ENCODE measurements at places on chromosomes 12 and 14.

DNA sequence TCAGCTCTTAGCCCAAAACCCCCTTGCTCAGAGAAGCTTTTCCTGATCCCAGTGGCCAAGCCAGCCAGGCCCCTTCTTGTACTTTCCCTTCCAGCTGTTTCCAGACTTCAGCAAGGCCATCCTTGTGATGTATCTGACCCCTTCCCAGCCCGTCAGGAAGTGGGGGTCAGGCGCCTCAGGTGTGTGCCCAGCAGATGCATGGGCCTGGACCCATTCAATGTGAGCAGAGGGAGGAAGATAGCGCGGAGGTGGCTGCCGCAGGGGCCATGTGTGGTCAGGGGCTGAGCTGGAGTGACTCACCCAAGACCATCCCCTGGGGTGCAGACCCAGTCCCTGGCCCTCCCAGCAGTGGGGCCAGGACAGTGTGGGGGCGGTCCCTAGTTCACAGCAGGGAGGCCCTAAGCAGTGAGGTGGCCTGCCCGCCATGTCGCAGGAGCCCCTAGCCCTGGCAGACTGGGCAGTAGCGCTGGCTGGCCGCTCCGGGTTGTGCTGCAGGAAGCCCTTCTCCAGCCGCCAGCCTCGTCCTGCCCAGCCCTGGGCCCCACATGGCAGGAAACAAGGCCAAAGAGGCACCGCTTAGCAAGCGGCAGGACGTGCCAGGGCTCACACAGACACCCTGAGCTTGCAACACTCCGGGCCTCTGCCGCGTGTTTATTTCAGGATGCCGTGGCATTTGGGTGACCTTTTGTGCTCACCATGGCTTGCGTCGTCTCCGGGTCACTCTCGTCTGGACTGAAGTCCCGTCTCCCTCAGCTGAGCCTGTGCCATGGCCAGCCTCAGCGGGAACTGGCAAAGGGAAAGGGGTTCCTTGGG is 12.0 kb downstream of the ADSS1 start:
- no peak for DNase-seq

DNA sequence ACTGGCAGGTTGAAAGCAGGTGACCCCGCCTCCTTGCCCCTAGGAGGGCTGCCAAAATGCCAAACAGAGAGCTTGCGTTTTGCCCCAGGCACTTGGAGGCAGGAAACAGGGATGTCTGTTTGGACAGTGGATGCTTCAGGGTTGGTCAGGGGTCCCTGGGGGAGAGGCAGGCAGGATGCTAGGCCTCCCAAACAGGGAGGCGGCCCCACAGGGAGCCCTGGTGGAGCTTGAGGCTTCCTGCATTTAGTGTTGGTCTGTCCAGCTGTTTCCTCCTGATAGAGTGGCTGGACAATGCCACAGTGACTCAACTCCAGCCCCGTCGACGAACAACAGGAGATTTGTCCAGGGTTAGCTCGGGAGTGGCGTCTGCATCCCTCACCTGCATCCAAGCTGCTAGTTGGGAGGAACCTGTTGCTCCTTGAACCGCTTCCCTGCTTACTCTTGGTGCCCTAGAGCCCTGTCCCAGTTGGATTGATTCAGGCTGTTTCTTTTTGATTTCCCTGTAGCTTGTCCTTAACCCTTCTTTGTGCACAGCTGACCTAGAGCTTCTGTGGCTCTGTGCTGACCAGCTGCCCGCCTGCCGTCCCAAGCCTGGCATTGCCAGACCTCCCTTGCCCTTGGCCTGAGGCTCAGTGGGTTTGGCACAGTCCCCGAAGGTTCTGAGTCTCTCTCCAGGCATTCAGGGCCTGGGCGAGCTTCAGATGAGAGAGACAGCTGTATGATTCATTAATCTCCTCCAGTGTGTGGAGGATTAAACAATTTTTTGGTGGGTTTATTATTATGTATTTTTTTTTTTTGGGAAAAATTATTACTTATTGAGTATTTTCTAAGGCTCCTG is 45.9 kb downstream of the TSPAN9 start:
- DNase-seq = no peak

GRCh38 chr12:59115526-59115925 is 195.2 kb upstream of the LRIG3 start:
- DNase-seq = no peak

GRCh38 chr12:53207042-53207441 is at the start of gene ITGB7:
Gene ITGB7, minus strand, starts transcription at chr12:53207251. Its CDS starts 6,808 bp downstream, at chr12:53200443.
- peak; percentile 69 for DNase-seq

GRCh38 chr14:43360239-43360638 is 1146.8 kb downstream of the FSCB start:
- no peak for DNase-seq

DNA sequence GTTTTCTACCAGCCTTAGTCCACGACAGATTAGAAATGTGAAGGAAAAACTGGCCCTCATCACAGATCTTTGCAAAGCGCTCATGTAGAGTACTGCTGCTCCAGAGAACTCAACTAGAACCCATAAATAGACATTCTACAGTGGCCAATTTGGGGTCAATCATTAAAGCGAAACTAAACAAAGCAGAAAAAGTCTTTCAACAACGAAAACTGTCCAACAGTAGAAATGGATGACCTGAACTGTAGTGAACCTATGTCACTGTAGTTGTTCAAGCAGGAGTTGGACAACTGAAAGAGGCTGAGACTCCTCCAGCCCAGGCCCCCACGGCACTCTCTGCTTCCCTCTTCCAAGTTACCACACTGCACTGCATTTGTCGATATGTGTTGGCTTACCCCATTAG is 472.6 kb downstream of the BCAT1 start:
- no peak for DNase-seq

GRCh38 chr14:92175811-92176210 is 54.0 kb downstream of the CPSF2 start:
- no peak for DNase-seq

- no peak for DNase-seq
Measured at GRCh38 chr12:66491853-66492252, 187.0 kb downstream of the GRIP1 start.

DNA sequence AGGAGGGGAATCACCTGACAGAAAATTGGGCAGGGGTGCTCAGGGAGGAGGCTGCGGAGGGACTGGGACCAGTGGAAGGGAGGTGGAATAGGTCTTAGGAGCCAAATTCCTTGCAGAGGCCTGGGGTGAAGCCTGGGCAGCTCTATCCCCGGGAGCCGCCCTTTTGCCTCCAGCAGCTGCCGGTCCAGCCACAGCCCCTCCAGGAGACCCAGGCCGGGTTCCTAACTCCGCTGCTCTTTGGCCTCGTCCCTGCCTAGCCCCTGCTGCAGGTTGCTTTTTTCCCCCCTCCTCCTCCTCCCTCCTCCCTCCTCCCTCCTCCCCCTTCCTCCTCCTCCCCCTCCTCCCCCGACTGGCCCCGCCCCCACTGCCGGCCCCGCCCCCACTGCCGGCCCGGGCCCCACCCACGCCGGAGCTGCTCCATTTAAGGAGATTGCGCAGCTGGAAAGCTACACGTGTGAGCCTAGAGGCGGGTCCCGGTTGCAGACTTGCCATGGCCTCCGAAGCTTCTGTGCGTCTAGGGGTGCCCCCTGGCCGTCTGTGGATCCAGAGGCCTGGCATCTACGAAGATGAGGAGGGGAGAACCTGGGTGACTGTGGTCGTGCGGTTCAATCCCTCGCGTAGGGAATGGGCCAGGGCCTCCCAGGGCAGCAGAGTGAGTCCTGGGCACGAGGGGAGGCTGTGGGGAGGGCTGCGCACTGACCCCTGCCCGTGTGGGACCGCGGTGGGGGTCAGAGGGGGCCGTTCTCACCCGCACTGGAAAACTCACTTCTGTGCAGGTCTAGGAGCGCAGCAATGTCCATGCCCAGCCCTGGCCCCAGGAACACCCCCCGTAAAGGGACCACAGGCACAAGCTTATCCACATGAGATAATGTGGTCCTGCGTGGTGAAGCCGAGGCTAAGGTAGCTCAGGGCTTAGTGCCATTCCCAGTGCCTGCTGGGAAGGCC is at the start of gene TCL1B:
Gene TCL1B, plus strand, starts transcription at position 449 of the 945 bp plus-strand sequence. Its CDS starts 42 bp downstream, at position 491.
- DNase-seq = no peak

DNA sequence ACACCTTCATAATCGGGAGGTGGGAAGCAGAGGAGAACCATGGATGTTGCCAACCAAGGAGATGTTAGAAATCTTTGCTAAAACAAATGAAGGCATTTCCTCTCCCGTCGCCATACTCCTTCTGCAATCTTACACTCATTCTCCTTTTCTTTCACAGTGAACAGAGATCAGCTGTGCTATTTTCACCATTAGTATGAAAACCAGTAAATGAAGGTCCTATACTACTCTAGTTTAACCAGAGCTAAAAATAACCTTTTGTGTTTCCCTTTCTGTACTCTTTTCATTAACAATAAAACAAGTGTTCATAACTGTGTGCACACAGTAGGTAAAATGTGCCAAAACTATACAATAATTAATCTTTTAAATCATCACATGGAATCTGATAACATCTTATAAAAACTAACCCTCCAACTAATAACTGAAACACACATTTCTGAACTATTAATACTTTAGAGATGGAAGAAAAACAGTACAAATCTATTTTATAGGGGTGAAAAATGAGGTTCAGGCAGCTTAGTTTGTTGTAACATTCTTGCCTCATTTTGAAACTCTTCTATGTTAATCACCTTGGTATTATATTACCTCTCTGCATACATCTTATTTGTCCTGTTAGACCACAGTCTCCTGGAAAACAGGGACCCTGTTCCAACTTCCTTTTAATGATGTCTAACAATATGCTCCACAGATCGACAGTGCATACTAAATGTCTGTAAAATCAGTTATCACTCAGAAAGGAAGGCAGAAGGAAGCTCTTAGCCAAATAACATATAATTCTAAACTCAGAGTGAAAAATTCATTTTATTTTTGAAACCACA is 69.5 kb downstream of the SPPL3 start:
- DNase-seq = no peak

- DNase-seq = no peak
Measured at GRCh38 chr14:104724981-104725771, 1.1 kb downstream of the ADSS1 start.

- DNase-seq = no peak
Measured at GRCh38 chr14:94770251-94770749, 387 bp upstream of the GSC start.

DNA sequence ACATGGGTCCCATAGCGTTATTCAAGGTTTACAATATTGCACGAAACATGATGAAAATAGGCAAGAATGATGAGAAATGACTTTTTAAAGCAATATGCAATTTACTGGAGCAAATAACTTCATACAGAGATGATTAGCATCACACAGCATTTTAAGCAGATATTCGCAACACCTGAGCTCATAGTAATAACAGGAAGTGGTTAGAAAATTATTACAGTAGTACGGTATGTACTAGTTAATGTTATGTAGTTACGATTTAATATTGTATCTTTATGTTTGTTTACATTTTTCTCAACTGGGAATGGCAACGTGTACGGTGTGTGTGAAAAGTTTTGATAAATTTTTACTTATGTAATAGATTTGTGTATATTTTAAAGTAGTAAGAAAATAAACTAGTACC is 102.6 kb downstream of the OSBPL8 start:
- peak; percentile 29 for DNase-seq

DNA sequence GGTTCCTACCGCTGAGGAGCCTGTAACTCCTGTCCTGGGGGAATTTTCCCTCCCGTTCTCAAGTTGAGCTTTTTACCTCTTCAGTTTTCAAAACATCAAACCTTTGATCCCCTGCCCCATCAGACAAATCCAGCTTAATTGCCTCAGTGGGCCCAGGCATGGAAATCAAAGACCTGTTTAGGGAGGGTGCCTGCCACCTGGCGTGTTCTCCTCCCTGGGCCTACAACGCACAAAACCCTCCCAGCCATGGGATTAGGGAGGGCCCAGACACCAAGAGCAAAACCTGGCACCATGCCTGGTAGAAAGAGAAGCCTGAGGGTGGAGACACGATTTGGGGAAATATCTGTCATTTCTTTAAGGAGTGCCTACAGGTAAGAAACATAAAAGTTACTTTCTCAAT is 672.9 kb downstream of the BCL11B start:
- DNase-seq = no peak

GRCh38 chr14:51750542-51750941 is 98.8 kb downstream of the FRMD6 start:
- DNase-seq = no peak

- no peak for DNase-seq
Measured at GRCh38 chr12:89343127-89343526, 9.2 kb downstream of the DUSP6 start.

DNA sequence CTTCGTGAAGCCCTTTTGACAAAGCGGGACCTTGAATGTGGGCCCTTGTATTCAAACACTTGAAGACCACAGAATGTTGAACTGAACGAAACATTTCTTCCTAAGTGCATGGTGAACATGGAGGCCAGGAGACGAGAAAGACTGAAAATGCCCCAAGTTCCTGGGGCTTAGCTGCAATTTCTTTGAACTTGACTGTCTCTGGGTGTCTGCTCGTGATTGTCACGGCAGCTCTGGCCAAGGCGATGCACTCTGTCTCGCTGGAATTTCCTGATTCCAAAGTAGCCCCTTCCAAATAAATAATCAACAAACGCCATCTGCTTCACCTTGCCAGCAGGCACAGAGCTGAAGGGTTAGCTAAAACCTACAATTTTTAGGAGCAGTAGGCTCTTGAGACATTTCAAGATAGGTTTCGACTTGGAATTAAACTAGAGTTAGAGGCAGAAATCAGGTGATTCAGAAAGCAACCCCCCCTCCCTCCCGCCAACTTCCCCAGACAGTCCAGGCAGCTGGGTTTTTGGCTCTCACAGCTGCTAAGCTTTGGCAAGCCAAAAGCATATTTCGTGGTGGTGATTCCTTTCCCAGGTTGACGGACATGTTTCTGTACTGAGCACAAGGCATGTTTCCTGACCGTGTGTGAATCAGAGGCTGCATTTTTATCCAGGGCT is 13.5 kb upstream of the IRF2BPL start:
- peak; percentile 41 for DNase-seq

- DNase-seq = peak; percentile 19
Measured at GRCh38 chr12:56839915-56840325, 76.8 kb downstream of the HSD17B6 start.

DNA sequence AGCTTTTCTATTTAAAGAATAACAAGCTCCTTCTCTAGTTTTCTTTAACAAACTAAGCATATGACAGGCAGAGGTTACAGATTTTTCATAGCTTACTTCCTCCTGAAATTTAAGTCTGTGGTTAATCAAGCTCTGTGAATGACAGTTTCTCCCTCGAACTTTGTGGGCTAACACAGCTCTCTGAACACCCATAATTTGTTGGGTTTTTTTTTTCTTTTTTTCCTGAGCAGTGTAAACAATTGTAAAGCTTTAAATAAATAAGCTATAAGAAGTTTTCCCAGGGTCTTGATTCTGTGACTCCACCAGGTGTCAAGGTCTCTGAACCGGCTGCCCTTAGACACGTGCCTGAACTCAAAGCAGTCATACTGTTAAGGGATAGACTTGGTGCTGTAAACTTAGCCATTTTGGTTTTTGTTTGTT is 128.1 kb upstream of the AMIGO2 start:
- no peak for DNase-seq

DNA sequence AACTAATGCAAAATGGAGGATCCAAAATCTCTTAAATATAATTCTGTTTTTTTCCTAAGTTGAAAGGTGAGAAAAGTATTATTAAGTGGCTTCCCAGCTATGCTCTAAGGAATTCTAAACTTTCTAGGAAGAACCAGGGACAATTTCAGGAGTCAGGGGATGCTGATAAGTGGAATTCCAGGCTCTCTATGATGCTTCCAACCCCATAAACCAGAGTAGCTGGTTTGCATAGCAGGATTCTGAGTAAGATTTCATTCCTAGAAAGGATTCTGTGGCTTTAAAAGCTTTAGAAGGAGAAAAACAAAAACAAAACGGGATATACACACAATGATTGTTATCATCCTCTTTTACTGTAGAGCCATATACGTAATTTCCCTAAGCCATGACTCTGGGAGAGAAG is 93.9 kb downstream of the SLC16A7 start:
- DNase-seq = no peak

All from CD4-positive, alpha-beta T cell treated with Interferon alpha-2 for 1 hour (primary cell).